ENCODE measurements at places on chromosomes 2 and 18. TPM values are rescaled to one million over a fixed set of nuclear protein-coding genes. Genes with fewer than 3 reads are reported as not detected.
A peak's percentile ranks its signal among the peaks of the same experiment; 100 is the strongest.

DNA sequence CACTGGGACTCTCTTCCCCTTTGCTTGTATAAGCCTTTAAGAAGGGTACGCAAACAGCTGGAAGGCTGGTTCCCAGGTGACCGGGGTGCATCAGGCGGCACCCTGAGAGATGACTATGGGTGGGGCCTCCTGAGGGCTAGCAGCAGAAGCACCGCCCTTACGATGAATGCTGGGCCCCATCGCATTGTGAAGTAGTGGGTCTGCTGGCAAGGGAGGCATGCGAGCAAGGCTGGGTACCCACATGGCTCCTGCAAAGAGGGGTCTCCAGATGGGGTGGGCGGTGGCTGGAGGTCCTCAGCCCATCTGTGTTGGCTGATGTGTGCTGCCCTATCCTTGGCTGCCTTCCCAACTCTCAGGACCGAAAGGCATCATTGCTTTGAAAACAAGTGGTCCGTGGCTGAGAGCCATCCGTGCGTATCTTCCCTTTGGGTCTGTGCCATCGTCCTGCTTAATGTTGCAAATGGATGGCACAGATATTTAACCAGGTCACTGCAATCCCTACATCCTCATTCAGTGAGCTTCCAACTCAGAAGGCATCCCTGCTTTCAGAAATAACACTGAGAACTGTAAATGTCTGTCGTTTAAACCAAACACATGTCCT, 83.5 kb upstream of the GPC1 start:
- H3K27ac ChIP-seq = no peak overlapping the region
- H3K4me1 ChIP-seq = no peaks in the 10 kb centered on the region
- no peaks in the 10 kb centered on the region for H3K36me3 ChIP-seq
- H3K4me3 ChIP-seq = no peak overlapping the region
- DNase-seq = no peak
- no peaks in the 10 kb centered on the region for H3K27me3 ChIP-seq

GRCh38 chr2:143503280-143503679, 374.1 kb downstream of the ARHGAP15 start:
- no peak for DNase-seq
- H3K36me3 ChIP-seq = no peaks in the 10 kb centered on the region
- H3K4me3 ChIP-seq = no peak overlapping the region
- H3K27ac ChIP-seq = no peak overlapping the region
- H3K4me1 ChIP-seq = no peaks in the 10 kb centered on the region

GRCh38 chr2:19955544-19956422, 34.1 kb downstream of the WDR35 start:
- no peak overlapping the region for H3K27ac ChIP-seq
- no peaks in the 10 kb centered on the region for H3K36me3 ChIP-seq
- no peaks in the 10 kb centered on the region for H3K4me1 ChIP-seq
- DNase-seq = peak; percentile 73
- no peak overlapping the region for H3K4me3 ChIP-seq
- no peaks in the 10 kb centered on the region for H3K27me3 ChIP-seq

DNA sequence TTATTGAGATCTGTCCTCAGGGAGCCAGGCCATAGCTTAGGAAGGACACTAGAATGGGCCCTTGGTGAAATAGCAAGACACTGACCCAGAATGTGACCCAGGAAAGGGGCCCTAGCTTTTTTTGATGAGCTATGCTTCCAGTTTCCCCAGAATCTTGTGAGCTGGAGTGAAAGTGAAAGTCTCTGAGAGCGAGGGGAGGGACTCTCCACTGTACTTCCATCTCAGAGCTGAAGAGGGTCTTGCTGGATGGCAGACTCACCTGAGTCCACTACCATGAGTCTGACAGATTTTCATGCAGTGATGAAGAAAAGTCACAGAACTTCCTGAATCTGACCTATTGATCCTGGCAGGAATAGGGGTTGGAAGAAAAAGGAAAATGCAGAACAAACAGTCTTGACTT, 3.1 kb downstream of the ARHGAP25 start:
- H3K4me1 ChIP-seq = peaks cover 12% of the 10 kb centered on the region
- DNase-seq = no peak
- H3K27ac ChIP-seq = no peak overlapping the region
- H3K4me3 ChIP-seq = no peak overlapping the region

GRCh38 chr18:6521803-6522418, 107.2 kb upstream of the L3MBTL4 start:
- H3K27me3 ChIP-seq = no peaks in the 10 kb centered on the region
- H3K4me3 ChIP-seq = no peak overlapping the region
- no peaks in the 10 kb centered on the region for H3K4me1 ChIP-seq
- H3K36me3 ChIP-seq = no peaks in the 10 kb centered on the region

GRCh38 chr2:199186301-199186751, 271.4 kb downstream of the SATB2 start:
- H3K27ac ChIP-seq = no peak overlapping the region
- H3K4me1 ChIP-seq = no peaks in the 10 kb centered on the region
- no peak for DNase-seq
- no peaks in the 10 kb centered on the region for H3K27me3 ChIP-seq
- H3K36me3 ChIP-seq = no peaks in the 10 kb centered on the region
- H3K4me3 ChIP-seq = no peak overlapping the region

- no peaks in the 10 kb centered on the region for H3K27me3 ChIP-seq
- no peak for DNase-seq
- no peak overlapping the region for H3K27ac ChIP-seq
- H3K4me1 ChIP-seq = peaks cover 35% of the 10 kb centered on the region
- no peak overlapping the region for H3K4me3 ChIP-seq
- H3K36me3 ChIP-seq = no peaks in the 10 kb centered on the region
These were observed 357.1 kb upstream of the TNP1 start for GRCh38 chr2:217216982-217217381.

DNA sequence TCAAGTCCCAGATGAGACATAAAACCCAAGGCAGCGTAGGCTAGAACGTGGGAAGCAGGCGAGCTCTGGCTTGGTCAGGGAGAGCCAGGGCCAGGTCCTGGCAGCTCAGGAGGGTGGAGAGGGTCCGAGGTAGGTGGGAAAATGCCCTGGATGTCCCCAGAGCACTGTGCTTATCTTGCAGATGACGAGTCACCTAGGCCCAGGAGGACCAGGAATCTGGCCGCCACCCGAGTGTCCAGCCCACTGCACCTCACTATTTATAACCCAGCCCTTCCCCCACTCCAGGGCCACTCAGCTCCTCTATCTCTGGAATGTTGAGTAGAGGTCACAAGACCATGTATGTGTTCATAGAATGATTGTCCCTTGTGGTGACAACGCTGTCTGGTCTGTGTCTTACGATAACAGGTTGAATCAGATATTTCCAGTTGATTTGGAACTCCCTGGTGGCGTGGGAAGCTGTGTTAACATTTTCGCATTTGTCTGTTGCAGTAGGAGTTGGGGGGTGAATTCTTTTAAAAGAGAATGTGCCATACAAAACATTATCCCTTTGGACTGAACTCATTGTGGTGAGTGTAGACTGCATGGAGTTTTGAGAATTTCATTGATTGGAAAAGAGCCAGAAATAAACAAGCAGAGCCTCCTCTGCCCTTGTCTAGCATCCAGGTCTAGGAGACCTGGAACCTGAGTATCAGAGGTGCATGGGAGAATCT, 47.5 kb downstream of the EMILIN2 start:
- 0 out of 2 replicates have a peak, but pooled peaks cover 3% of the 10 kb centered on the region for H3K4me1 ChIP-seq
- DNase-seq = no peak
- H3K27ac ChIP-seq = no peak overlapping the region
- H3K36me3 ChIP-seq = no peaks in the 10 kb centered on the region
- H3K4me3 ChIP-seq = no peak overlapping the region

DNA sequence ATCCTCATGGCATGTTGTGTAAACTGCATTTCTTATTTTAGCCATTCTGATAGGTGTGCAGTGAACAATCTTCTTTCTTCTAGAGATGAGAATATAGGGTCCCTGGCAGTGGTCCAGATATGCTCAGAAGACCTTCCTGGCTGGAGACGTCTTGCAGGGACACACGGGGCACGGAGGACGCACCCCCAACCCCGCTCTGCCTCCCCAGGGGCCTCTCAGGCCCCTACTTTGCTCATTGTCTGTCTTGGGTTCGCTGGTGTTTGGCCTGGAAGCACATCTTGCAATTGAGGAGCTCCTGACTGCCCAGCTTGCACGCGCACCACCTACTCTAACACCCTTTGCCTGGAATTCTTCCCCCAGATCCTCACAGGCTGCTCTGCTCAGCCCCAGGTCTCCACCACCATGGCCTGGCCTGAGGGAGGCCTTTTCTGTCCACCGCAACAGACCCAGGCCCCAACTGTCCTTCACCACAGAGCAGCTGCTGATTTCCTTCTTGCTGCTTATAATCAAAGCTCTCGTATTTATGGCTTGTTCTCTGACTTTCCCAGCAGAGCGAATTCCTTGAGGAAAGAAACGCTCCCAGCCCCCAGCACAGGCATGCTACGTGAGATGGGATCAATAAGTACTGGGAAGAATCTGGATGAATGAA, 295.9 kb upstream of the HDAC4 start:
- DNase-seq = no peak
- no peaks in the 10 kb centered on the region for H3K36me3 ChIP-seq
- no peak overlapping the region for H3K4me3 ChIP-seq
- peaks cover 4% of the 10 kb centered on the region for H3K27me3 ChIP-seq
- H3K4me1 ChIP-seq = no peaks in the 10 kb centered on the region

GRCh38 chr18:56651771-56652092, 573 bp downstream of the WDR7 start:
- H3K27me3 ChIP-seq = no peaks in the 10 kb centered on the region
- peak overlapping the region; percentile 64 for H3K4me3 ChIP-seq
- H3K4me1 ChIP-seq = peaks cover 9% of the 10 kb centered on the region

DNA sequence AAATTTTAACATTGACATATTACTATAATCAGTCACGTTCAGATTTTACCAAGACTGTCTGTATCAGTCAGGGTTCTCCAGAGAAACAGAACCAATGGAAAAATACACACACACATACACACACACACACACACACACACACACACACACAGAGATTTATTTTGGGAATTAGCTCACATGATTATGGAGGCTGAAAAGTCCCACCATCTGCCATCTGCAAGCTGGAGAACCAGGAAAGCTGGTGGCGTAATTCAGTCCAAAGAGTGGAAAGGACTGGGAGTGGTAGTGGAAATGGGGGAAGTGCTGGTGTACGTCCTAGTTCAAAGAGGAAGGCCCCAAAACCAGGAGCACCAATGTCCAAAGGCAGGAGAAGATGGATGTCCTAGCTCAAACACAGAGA, 166.4 kb downstream of the AKAIN1 start:
- no peaks in the 10 kb centered on the region for H3K36me3 ChIP-seq
- H3K4me3 ChIP-seq = no peak overlapping the region
- no peak for DNase-seq

- DNase-seq = no peak
- H3K36me3 ChIP-seq = no peaks in the 10 kb centered on the region
- H3K27ac ChIP-seq = no peak overlapping the region
- H3K4me1 ChIP-seq = peaks cover 5% of the 10 kb centered on the region
- no peaks in the 10 kb centered on the region for H3K27me3 ChIP-seq
These were observed 5.6 kb upstream of the EML4 start for GRCh38 chr2:42163444-42164045.

GRCh38 chr2:64522843-64523428, 1.2 kb upstream of the AFTPH start:
- DNase-seq = peak; percentile 57
- peak overlapping the region; percentile 86 for H3K4me3 ChIP-seq
- peaks cover 6% of the 10 kb centered on the region for H3K36me3 ChIP-seq
- peaks cover 15% of the 10 kb centered on the region for H3K27me3 ChIP-seq

DNA sequence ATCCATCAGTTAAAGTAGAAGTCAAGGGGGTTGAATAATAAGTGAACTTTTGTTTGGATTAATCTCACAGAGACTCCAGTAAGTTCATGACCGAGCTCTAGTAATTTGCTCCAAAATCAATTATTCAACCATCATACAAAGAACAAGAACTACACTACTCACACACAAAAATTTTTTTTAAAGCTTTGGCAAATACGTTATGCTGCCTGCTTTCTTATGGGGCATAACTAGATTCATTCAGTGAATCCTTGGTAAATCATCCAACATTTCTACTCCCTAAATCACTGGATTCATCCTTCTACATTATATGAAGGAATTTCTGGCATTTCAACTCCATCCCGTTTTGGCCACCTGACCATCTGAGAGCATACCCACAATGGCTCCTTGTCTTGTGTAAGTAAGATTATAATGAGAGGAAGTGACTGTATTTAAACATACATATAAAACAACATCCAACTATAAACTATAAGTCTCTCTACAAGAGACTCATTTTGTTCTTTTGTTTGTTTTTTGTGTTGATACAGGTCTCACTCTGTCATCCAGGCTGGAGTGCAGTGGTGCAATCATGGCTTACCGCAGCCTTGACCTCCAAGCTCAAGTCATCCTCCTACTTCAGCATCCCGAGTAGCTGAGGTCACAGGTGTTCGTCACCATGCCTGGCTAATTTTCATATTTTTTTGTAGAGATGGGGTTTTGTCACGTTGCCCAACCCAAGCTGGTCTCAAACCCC, 144.2 kb upstream of the LRRTM4 start:
- H3K4me3 ChIP-seq = no peak overlapping the region
- no peaks in the 10 kb centered on the region for H3K36me3 ChIP-seq
- H3K27ac ChIP-seq = no peak overlapping the region
- DNase-seq = no peak
- H3K27me3 ChIP-seq = no peaks in the 10 kb centered on the region
- no peaks in the 10 kb centered on the region for H3K4me1 ChIP-seq

GRCh38 chr2:83368916-83369315, 1090.2 kb downstream of the SUCLG1 start:
- no peak overlapping the region for H3K27ac ChIP-seq
- no peaks in the 10 kb centered on the region for H3K36me3 ChIP-seq
- H3K4me3 ChIP-seq = no peak overlapping the region
- no peaks in the 10 kb centered on the region for H3K27me3 ChIP-seq

- H3K27ac ChIP-seq = no peak overlapping the region
- DNase-seq = no peak
- peaks cover 15% of the 10 kb centered on the region for H3K4me1 ChIP-seq
- H3K36me3 ChIP-seq = peaks cover 90% of the 10 kb centered on the region
These were observed 25.0 kb downstream of the CEP68 start for GRCh38 chr2:65081232-65081685.

DNA sequence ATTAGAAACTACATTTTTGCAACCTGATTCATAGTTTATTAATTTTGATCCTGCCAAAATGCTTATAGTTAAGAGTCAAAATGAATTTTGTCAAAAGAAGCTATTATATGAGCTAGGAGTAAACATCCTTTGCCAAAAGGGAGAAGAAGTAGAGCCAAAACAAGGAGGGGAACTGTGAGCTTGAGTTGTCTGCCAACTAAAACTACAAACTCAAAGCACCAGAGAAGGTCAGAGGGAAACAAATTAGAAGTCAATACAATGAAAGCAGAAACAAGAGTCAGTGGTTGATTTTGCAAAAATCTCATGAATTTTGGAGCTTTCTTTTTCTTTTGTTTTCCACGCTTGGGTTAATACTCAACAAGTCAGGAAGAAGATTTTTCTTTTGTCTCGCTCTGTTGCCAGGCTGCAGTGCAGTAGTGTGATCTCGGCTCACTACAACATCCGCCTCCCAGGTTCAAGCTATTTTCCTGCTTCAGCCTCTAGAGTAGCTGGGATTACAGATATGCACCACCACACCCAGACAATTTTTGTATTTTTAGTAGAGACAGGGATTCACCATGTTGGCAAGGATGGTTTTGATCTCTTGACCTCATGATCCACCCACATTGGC, 508.5 kb downstream of the RIT2 start:
- no peaks in the 10 kb centered on the region for H3K4me1 ChIP-seq
- no peak overlapping the region for H3K27ac ChIP-seq
- H3K4me3 ChIP-seq = no peak overlapping the region
- H3K36me3 ChIP-seq = no peaks in the 10 kb centered on the region

GRCh38 chr2:127479219-127479825, 47.0 kb downstream of the IWS1 start:
- no peaks in the 10 kb centered on the region for H3K4me1 ChIP-seq
- DNase-seq = peak; percentile 47
- no peaks in the 10 kb centered on the region for H3K27me3 ChIP-seq

The PPM1G gene
- total RNA-seq = 144 TPM

The MAP2 gene
- 0.21 TPM for total RNA-seq

The SPHKAP gene
- not detected for total RNA-seq

The IL1RN gene
- not detected for total RNA-seq

The POTEJ gene
- not detected for total RNA-seq

The COLEC11 gene
- not detected for total RNA-seq

The PECR gene
- 24.7 TPM for total RNA-seq
